Stimulated activated CD8-positive, alpha-beta memory T cell treated with anti-CD3 and anti-CD28 coated beads, Interleukin-7, amount 100 ng/mL, for 1 hour (primary cell): ENCODE measurements at places on chromosomes 11 and 22.

DNA sequence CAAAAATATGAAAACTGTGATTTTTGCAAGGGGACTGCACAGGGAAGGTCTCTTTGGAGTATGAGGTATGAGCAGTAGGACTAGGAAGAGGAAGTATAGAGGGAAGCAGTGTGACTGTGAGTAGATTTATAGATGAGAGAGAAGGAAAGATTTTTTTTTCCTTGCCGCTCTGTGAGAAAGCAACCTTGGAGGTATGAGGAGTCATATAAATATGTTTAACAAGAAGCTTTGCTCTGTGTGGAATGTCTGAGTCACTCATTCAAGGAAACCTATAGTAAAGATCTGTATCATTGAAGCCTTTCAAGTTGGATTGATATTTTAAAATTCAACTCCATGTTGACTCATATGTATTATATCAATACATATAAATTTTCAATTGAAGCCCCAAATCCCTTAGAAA, 26.2 kb downstream of the DNHD1 start:
- DNase-seq, result no peak

DNA sequence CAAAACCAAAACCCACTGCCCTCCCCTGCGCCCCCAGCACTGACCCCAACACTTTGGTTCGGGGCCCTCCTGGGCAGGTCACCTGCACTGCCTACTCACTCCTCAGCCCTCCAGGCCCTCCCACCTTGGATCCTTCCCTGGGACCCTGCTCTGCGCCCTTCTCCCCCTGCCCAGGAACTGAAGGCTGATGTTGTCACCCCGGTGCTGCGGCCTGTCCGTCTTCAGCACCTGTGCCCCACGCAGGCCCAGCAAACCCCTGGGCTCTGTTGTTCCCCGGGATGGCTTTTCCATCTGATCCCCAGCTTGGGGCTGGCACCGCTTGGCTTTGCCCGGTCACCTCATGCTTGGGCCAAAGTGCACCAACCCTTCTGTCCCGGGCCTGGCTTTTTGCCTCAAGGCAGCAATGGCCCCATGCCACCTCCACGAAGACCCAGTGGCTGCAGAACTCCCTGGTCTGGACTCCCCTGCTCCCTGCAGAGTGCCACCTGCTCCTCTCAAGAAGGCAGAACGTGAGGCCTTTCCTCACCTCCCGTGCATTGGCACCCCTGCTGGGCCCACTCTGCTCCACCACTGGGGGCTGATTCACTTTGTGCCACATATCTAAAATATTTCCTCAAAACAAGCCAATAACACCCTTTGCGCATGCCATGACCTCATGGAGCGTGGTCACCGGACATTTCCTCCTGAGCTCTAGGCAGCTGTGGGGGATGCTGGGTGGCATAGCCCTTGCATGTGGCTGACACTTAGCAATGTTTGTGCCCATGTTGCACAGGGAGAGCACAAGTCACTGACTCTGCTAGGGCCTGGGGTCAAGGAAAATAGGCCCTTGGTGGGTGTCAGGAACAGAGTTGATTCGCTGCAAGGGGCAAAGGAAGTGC, 8.8 kb downstream of the PPM1F start:
- DNase-seq, result no peak

GRCh38 chr11:110366291-110366690, 63.5 kb upstream of the FDX1 start:
- DNase-seq, result no peak

- DNase-seq, result no peak
Measured at GRCh38 chr11:116859175-116859574, 21.8 kb upstream of the APOA1 start.

- DNase-seq, result no peak
Measured at GRCh38 chr11:104772806-104773241, 125.4 kb downstream of the CASP12 start.

GRCh38 chr11:91100427-91100826, 877.6 kb upstream of the CHORDC1 start:
- DNase-seq, result no peak

GRCh38 chr11:1255151-1255550, 32.3 kb downstream of the MUC5B start:
- no peak for DNase-seq

DNA sequence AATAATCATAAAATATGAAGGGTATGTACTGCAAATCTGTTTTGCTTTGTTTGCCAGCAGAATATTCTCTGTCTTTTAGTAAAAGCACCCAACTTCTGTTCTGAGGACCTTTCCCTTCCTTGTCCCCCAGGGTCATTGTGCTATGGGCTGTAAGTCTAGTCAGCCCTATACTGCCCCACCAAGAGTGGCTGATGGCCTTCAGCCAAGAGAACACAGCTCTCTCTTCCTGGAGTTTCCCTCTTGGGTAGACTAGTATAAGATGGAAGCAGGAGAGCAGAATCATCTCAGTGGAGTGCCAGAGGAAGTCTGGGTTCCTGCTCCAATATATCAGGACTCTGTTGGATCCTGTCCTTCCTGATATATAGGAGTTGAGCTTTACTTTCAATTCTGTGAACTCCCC, 29.0 kb downstream of the MMP13 start:
- DNase-seq, result no peak

DNA sequence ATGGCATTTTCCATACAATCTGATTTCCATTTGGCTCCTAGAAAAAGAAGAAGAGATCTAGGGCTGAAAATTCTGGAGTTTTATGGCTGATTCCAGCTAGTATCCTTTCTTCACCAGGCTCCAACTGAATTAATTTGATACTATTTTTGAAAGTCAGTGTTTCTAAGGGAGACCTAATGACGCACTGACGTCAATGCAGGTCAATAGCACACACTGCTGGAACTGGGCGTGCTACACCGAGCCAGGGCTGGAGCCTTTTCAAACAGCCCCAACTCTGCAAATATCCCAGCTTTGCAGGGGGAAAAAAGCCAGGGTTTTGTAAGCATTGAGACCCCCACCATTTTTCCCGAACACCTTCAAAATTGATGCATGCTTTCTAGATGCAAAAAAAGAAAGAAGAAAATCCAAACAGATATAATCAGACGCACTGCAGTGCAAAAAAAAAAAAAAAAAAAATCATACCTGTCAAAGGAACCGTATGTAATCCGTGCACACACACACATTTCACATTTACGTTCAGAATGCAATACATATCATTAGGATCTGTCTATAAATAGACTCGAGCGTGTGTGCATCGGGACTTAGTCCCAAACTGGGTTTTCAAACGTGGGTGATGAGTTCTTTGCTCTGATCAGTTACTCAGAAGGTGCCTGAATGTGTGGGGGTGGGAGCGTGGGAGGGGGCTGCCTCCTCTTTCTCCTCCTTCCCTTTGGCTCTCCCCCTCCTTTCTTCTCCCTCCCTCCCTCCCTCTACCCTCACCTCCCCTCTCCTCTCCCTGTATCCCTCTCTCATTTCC, 124.5 kb upstream of the HSD17B12 start:
- DNase-seq, result no peak

DNA sequence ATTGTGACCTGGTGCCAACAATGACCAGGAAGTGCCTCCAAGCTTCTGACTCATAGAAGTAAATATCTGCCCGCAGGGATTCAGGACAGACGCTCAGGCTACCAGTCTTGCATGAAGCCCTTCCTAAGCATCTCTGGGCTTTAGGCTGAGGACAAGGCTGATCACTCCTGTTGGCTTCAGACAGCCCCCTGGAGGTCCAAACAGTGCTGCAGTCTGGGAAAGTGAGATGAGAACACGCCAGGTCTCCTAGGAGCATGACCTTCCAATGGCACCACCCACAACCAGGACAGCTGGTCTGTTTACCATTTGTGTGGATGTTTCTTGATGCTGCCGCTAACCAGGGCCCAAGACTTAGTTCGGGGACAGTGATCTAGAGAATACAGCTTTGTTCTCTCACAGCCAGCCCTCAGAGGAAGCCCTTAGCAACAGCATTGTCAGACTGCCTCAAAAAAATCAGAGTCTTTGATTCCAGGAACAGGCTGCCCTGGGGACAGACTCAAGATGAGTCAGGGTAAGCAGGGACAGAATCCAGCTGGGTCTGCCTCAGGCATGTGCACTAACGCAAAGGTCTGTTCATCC, 111.2 kb downstream of the ZNF280B start:
- no peak for DNase-seq

GRCh38 chr22:28869736-28870135, 13.6 kb upstream of the ZNRF3 start:
- DNase-seq, result no peak

- DNase-seq, result peak; percentile 15
Measured at GRCh38 chr22:37021710-37022482, 2.4 kb downstream of the MPST start.

DNA sequence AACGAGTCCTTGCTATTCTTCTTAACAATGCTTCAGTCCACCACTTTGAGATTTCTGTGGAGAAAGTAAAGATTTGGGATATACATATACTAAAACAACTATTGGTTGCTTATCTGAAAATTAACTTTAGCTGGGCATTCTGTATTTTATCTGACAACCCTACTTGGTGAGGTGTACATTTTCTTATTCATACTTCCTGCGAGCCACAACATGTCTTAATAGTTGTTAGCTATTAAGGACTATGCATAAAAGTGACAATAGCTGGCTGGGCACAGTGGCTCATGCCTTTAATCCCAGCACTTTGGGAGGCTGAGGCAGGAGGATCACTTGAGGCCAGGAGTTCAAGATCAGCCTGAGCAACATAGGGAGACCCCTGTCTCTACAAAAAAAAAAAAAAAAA, 28.0 kb upstream of the TMA7B start:
- DNase-seq, result no peak

DNA sequence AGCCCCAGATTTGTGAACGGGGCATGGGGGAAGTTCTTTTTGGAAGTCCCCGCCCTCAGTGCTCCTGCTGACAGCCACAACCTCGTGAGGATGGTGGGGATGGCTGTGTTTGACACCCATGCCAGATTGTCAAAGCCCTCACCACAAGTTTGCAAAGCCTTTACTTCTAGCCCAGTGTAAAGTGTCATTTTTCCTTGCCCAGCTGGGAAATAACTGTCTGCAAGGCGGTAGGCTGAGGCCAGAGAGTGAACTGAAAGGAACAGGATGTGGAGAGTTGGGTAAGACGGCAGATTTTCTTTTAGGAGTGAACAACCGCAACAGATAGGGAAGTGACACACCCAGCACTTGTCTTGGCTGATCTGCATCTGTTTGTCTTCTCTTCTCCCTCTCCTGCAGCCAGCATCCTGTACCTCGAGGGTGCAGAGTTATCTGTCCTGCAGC, 13.6 kb downstream of the IL17RA start:
- DNase-seq, result no peak

DNA sequence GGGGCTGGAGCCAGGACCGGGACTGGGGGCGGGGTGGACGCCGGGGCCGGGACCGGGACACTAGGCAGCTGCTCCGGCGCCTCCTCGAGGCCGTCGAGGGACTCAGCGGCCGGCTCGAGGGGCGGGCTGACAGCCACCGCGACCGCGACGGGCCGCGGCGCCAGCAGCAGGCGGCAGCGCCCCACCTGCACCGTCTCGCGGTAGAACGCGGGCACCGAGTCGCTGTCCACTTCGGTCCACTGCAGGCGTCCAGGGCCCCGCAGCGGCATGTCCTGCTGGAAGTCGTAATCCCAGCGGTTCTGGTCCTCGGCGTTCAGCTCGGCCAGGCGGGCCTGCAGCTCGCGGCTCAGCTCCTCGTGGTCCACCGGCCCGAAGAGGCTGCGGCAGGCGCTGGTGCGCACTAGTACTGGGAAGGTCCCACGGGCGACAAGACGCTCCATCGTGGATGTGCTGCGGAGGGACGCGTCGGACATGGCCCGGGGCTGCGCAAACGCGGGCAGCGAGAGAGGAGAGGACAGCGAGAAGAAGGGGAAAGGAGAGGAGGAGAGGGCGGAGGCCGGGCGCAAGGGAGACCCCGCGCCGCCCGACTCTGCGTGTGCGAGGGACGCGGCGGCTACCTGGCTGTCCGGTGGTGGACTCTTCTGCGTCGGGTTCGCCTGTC, 428 bp downstream of the CDKN1C start:
- no peak for DNase-seq

DNA sequence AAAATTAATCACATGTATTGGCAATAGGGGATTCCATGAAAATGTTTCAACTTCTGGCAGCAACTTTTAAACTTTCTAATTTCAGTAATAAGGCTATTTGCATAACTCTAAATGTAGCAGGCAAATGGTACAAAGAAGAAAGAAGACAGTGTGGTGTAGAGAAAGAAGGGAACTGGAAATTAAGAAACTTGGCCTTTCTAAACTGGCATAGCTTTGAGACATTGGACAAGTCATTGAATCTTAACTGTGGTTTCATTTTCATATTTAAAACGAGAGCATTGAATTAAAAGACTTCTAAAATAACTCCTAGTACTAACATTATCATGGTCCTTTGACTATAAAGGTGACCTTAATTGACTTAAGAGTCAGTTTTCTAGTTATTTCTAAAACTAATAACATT, 125.0 kb downstream of the UVRAG start:
- DNase-seq, result no peak

DNA sequence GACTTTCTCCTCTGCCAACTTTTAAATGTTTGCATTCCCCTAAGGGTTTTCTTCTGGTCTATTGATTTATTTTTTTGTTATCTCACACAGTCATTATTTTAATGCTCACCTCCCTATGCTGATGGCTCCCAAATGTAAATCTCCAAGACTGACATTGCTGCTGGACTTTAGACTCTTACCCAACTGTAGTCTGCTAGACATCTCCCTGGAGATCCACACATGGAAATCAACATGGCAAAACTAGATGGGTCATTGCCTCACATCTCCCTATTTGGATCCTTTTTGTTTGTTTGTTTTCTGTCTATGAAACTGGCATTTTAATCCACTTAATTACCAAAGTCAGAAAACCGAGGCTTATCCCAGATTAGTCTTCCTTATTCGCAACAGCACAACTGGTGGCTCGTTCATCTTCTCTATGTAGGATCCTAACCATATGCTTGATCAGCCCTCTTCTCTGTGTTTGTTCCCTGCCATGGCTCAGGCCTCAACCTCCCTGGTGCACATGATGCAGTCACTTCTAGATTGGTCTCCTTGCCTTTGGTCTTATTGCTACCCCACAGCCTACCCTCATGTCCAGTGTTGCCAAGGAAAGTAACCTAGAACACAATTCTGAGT, 37.3 kb downstream of the SC5D start:
- no peak for DNase-seq

DNA sequence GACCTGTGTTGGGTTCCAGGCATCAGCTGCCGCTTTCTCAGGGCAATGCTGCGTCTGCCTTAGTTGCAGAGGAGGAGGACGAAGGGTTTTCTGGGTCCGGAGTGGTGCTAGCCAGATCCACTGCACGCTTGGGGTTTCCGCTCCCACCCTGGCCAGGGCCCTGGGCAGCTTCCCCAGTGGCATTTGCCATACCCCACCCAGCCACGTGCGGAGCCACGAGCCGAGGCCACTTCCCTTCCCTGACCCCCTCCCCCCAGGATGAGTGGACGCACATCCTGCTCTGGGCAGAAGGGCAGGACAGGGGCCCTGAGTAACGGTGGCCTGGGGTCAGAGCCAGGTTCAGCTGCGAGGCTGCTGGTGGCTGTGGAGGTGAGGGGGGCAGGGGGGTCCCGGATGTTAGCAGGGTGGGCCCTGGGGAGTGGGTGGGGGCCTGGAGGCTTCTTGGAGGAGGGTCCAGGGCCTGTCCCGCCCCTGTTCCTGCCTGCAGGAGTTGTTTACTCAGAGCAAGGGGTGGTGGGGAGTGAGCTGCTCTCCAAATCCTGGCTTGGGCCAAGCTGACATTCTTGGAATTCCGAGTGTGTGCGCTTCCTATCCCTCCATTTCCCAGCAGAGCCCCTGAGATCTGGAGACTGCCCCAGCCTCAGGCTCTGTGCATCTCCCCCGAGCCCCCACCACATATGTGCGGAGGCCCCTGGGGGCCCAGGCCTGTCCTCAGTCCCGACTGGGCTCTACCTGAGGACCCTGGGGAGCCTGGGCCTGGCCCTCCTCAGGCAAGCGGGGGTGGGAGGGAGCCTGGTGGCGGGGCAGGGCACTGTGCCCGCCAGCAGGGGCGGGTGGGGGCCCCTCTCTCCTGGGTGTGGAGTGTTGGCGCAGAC, 1.4 kb downstream of the TSPAN4 start:
- no peak for DNase-seq

GRCh38 chr11:27863637-27864036, 163.4 kb upstream of the BDNF start:
- no peak for DNase-seq
